ENCODE measurements at places on chromosomes 12 and 14. TPM values are rescaled to one million over a fixed set of nuclear protein-coding genes. Genes with fewer than 3 reads are reported as not detected.
A peak's percentile ranks its signal among the peaks of the same experiment; 100 is the strongest.

DNA sequence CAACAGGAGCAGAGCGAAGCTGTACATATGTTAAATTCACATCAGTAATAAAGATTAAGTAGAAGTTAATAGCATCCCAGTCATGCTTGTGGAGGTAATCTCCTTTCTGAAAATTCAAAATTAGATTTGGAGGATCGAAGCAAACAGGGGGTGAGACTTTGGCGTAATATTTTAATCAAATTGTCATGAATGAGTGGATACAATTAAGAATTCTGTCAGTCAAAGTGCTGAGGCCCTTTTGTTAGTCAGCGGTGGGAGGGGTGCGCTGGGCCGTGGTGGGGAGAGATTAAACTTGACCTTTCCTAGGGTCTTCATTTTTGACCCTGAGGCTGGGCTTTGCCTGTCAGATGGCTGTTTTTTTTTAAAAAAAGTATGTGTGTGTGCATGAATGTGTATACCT lies 226.7 kb downstream of the VRK1 start:
- DNase-seq: no peak

DNA sequence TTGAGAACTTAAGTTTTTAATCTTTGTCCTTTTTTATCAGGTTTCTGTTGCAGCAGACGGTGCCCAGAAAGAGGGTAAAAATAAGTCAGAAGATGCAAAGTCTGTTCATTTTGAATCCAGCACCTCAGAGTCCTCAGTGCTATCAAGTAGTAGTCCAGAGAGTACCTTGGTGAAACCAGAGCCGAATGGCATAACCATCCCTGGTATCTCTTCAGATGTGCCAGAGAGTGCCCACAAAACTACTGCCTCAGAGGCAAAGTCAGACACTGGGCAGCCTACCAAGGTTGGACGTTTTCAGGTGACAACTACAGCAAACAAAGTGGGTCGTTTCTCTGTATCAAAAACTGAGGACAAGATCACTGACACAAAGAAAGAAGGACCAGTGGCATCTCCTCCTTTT lies 53.5 kb downstream of the RAD52 start:
- DNase-seq: no peak

GRCh38 chr12:3483089-3483488 lies 7.9 kb upstream of the PRMT8 start:
- DNase-seq: no peak

- DNase-seq: peak; percentile 67
These were observed 14.2 kb downstream of the VRTN start for GRCh38 chr14:74362361-74362915.

DNA sequence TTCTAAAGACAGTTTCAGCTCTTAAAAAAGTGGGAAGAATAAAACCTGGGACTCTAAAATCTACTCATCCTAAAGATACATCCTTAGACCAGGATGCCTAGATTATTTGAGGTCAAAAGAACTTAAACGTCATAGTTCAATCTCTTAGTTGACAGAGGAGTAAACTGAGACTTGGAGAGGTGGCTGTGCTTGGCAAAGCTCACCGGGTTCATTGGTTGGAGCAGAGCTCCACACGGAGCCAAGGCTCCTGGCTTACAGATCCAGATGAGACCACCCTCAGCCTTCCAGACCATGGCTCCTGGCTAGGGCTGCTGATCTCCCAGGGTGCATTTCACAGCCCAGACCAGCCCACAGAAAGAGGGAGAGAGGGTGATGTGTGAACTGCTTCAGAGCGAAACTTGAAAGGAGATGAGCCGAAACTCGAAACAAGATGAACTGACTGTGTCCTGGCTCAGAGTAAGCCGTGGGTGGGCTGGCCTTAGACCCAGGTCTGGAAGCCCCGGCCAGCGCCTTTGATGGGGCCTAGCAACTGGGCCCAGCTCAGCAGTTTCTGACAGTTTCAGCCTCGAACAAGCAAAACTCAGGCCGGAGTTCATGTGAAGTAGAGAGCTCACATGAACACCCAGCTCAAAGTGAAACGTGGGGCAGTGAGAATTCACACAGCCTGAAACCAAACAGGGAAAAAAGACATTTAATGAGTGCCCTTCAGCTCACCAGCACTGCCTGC lies 1044.8 kb downstream of the BCL11B start:
- no peak for DNase-seq

DNA sequence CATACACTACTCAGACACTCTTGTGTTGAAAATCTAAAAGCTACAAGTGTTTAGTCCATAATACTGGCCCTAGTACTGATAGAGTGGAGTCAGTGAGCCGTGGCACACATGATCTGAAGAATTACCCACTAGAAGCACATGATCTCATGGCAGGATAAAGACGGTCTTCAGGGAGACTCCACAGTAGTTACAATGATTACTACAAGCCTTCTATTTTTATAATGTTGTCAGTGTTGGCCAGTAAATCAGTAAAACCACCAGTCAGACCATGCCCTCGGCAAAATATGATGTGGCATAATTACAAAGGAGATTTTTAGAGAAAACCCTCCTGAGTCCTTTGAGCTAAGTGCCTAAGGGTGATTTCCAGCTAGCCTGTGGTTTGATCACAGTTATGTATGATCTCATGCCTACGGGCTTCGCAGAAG lies 114.9 kb downstream of the PDZRN4 start:
- DNase-seq: no peak

DNA sequence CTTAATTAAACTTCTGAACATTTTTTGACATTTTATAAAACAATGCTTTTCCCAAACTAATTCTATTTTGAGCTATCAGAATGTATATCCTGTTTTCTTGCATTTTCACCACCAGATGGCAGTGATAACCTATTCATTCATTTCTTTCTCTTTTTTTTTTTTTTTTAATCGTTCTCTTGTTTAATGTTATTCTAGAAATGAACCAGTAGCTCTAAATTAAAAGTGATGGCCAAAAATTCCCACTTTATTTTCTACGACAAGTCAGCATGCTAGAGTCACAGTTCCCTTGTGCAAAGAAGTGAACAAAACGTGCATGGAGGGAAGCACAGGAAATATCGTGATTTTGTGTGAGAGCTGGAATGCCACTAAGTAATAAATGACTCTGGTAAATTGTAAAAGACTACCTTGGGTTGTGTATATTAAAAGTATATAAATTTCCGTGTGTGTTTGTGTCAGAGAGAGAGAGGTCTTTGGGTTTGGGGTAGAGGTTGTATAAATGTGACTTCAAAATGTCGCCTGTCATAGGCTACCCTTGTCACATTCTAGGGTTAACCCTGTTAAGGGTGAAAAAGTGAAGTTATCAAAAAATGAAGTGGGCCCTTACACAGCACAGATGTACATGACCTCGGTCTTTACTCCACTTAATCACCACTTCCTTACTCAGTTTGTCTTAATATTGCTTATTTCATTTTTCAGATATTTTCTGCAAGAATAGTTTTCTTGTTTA lies 40.4 kb upstream of the LDHB start:
- DNase-seq: peak; percentile 45

- peak; percentile 21 for DNase-seq
These were observed 52.0 kb upstream of the RNU6-8 start for GRCh38 chr14:32254952-32255679.

DNA sequence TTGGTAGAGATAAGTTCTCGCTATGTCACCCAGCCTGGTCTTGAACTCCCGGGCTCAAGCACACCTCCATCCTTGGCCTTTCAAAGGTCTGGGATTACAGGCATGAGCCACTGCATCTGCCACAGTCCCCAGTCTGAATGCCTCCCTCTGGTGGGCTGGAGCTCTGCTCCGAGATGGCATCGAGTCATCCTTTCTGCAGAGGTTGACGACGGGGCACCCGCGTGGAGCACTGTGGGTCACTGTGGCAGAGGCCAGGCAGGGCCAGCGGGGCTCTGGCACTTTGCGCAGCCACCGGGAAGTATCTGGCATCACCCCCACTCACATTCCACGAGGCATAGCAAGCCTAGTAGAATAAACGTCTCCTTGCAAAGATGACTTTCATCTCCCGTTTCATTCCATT lies 163.3 kb upstream of the DIO3 start:
- DNase-seq: no peak

DNA sequence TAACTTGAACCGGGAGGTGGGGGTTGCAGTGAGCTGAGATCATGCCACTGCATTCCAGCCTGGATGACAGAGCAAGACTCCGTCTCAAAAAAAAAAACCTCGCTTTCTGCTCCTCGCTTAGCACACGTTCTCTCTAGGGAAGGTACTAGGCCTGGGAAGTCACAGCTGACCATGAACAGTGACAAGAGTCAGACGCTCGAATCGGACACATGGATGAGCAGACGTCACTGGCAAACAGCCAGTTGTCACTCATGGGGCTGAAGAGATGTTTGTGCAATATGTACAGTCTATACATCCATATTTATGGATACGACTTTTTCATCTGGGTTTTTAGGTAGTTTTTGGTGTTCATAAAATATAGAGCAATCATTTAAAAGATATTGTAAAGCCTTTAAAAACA lies 19.4 kb downstream of the TCHP start:
- DNase-seq: no peak

GRCh38 chr12:88241862-88242570 lies 99.9 kb downstream of the TMTC3 start:
- no peak for DNase-seq

GRCh38 chr12:103547376-103547775 lies 39.7 kb upstream of the STAB2 start:
- DNase-seq: no peak

- DNase-seq: no peak
These were observed 112.2 kb downstream of the CHST11 start for GRCh38 chr12:104568935-104569334.

- DNase-seq: no peak
These were observed 8.4 kb downstream of the CLBA1 start for GRCh38 chr14:104993808-104994591.

GRCh38 chr12:94198872-94199271 lies 50.5 kb downstream of the PLXNC1 start:
- no peak for DNase-seq

DNA sequence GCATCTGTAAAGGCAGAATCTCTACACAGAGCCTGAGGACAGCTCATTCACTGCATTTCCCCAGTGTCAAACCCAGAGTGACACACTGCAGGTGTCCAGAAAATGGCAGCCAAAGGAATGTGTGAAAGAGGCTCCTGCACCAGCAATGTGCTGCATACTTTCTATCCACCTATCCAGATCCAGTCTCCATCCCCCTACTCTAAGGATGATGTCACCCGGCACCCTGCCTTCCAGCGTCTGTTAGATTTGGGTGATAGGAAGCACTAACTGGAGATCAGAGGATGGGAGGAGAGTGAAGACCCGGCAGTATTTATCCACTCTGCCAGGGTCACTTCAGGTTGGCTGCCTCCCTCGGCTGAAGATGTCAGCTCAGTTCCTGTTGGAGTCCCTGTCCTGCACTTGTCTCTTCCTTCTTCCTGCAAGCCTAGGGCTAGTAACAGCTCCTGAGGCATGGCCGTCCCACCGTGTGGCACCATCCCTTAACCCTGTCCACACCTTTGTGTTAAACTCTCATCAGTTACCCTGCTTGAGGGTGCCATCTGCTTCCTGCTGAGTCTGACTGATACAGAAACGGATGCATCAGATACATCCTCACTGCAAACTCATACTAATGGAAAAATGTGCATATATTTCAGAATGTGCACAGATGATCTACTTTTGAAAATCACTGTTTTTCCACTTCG lies 13.0 kb upstream of the GPR68 start:
- DNase-seq: no peak

The CCDC38 gene
- total RNA-seq: not detected

The TEP1 gene
- total RNA-seq: 6.9 TPM

The SLC35F4 gene
- total RNA-seq: not detected

The CCDC184 gene
- 0.09 TPM for total RNA-seq

The DEPDC4 gene
- total RNA-seq: 5.7 TPM

The SLC7A7 gene
- 0.36 TPM for total RNA-seq

The CCDC92 gene
- 5.9 TPM for total RNA-seq

The HVCN1 gene
- total RNA-seq: 1.4 TPM

Data from K562 (cell line).